Stimulated activated CD8-positive, alpha-beta memory T cell treated with anti-CD3 and anti-CD28 coated beads, Interleukin-4, amount 100 ng/mL, for 1 hour (primary cell): ENCODE measurements at places on chromosomes 11 and 22.

GRCh38 chr22:36365020-36365411 lies 22.8 kb downstream of the MYH9 start:
- peak; percentile 76 for DNase-seq

DNA sequence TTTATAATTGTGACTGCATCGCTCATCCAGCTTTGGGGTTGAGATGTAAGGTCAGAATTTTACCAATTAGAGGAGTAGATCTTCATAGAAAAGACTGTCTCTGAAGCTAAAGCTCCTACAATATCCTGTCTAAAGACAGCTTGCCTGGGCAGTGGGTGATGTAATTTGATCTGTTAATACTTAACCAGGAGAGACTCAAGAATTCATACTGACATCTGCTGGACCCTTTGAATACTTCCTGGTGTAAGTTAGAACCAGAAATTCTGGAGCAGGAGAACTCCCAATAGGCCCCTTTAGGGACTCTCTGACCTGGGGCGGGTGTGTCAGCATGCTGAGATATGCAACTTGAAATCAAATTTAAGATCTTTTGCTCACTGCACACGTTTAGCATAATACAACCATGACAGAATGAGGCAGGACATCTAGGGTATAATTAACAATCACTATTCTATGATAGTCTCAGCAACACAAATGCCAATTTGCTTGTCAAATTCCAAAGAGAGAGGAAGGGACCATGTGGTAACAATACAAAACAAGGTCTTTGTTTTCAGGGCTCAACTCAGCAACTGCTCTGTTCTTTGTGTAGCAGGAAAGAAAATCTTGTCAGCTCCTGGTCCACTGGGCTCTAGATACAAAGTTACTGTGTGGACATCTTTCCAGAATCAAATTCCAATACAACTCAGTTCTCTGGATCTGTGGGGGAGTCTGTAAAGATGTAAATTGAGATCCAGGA lies 143.9 kb downstream of the INSC start:
- DNase-seq, result no peak

GRCh38 chr11:16874275-16874975 lies 136.0 kb downstream of the C11orf58 start:
- no peak for DNase-seq

DNA sequence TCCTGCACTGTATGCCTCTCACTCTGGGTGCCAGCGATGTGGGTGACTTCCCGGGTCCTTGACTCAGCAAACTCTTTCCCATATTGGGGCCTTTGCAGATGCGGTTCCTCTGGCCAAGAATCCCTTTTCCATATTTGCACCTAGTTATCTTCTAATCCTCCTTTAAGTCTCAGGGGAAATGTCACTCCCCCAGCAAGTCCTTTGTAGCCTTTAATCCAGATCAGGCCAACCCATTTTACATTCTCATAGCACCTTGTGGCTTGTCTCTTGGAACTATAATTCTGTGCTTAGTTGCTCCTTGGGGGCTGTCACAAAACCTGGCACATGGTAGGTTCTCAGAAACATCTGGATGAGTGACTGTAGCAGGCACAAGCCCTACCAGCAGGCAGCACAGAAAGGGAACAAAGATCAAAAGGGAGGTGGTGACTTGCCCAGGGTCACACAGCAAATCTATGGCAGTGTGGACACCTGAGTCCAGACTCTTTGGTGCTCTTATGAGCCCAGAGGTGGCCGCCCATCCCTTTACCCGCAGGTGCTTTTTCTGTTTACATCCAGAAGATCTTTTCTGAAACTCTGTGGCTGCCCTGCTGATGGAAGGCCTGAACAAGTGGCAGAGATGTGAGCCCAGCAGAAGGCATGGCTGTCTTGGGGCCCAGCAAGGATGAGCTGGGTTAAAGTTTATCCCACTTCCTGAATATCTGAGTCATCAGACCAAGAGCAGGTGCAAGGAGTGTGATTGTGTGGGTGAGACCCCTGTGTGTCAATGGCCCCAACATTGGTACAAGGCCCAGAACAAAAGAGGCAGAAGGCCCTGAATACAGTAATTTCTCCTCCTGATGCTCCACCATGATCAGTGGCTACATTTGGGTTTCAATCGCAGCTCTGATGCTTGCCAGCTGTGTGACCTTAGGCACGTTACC lies 78.6 kb upstream of the GRK3 start:
- no peak for DNase-seq
